Fibroblast of gingiva (primary cell): ENCODE measurements at places on chromosomes 11 and 22.

DNA sequence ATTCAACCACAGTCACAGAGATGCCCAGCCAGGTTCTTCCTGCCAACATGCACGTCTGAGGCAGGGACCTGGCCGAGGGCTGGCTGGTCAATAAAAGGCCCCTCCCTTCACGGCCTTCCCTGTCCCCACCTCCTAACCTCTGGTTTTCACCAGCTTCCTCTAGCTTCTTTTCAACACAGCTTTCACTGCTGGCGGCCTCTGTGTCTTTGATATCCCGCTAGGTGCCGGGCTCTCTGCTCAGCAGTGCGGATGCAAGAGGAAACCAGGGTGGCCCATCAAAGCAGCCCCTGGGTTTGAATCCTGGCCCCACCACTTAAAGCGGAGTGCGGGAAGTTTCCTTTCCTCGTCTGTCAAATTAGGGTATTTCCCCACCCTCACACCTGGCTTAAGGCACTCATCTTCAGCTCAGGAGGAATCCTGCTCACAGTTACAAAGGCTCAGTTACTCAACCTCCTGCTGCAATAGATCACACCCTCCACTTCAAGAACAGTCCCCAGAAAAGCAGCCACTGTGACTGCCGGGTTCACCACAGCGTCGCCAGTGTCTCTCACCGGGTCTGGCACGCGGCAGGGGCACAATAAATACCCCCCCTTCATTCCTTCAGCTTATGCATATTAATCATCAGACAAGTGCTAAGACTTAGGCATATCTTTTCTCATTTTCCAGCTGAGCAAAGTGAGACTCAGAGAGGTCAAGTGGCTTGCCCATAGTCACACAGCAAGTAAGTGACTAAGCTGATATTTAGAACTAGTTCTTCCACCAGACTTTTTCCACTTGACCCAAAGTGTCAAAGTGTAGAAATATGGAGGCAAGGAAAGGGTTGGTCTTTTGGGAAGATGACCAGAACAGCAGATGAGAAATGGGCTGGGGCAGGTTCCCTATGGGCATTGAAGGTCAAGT is 45.7 kb downstream of the TXN2 start:
- DNase-seq: no peak

DNA sequence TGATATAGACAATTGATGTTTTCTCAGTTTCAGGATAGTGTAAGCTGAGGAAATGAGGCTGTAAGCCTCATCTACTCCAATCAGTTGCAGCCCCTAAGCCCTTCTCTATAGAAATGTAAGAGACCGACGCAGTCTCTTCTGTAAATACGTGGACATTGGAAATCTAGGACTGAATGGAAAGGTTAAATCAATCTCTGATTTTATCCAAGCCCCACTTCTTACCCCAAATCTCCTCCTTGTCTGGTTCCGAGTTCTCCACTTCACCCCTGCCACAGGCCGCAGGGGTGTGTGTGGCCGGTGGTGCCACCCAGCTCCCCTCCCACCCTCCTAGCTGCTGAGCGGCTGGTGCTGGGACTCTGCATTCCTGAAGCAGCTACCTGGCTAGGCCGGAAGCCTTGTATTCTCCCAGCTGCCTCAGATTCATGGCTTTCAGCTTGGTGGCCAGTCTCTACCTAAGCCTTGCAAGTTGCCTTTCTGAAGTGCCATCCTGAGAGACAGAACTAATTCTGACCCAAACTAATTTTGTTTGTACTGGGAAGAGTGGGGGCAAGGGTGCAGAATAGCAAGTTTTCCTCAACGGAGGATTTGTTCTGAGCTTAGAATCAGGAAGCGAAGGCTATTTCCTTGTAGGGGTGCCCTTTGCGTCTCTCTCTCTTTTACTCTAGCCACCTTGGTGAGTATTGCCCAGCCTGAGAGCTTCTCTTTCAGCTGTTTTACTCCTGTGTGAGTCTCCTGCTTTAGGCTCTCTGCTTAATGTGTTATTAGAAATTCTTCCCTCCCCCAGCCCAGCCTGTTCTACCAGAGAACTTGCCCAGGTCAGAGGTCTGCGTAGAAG is 749 bp downstream of the VWA5A start:
- no peak for DNase-seq

- no peak for DNase-seq
Observed at GRCh38 chr11:2995031-2995561, 3.0 kb upstream of the NAP1L4 start.

- DNase-seq: no peak
Observed at GRCh38 chr11:135075740-135076139, 663.7 kb upstream of the B3GAT1 start.

GRCh38 chr11:69903211-69903610 is 84.0 kb upstream of the FGF3 start:
- no peak for DNase-seq

GRCh38 chr11:3959015-3959902 is 103.8 kb downstream of the STIM1 start:
- DNase-seq: peak; percentile 58

DNA sequence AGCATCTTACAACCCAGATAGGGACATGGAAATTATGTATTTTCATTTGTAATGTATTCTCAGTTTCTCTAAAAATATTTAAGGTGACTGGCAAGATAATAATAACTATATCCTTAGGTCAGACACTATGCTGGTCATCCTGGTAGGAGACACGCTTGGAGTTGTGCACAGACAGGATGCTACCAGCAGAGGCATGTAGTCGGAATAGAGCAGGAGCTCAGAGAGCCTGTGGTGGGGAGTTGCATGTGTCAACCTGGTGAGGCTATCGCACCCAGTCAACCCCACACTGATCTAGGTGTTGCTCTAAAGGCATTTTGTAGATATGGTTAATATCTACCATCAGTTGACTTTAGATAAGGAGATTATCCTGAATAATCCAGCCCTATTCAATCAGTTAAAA is 318.5 kb downstream of the MIAT start:
- no peak for DNase-seq

DNA sequence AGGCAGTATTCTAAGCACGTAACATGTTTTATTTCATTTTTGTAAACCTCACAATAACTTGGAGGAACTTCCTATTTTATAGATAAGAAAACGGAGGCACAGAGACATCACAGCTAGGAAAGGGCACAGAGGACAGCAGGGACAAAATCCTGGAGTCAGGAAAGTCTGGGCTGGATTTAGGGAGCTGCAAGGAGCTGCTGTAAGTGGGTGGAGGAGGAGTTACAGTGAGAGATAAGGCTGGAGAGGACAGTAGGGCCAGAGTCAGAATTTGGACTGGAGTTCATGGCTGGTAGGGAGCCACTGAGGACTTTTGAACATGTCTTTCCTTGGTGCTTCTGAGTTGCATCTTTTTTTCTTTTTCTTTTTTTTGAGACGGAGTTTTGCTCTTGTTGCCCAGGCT is 32.2 kb upstream of the PTPRJ start:
- no peak for DNase-seq

- no peak for DNase-seq
Observed at GRCh38 chr22:44486538-44486937, 11.5 kb downstream of the RTL6 start.

GRCh38 chr11:27310707-27311106 is 52.3 kb downstream of the CCDC34 start:
- DNase-seq: no peak

- DNase-seq: no peak
Observed at GRCh38 chr11:67525275-67525976, 2.2 kb upstream of the CABP2 start.

- DNase-seq: peak; percentile 30
Observed at GRCh38 chr11:28697920-28698827, 590.0 kb downstream of the METTL15 start.

GRCh38 chr11:64406221-64406946 is 47.4 kb downstream of the RPS6KA4 start:
- DNase-seq: no peak

- DNase-seq: no peak
Observed at GRCh38 chr11:111427471-111427912, 48.4 kb upstream of the POU2AF1 start.

DNA sequence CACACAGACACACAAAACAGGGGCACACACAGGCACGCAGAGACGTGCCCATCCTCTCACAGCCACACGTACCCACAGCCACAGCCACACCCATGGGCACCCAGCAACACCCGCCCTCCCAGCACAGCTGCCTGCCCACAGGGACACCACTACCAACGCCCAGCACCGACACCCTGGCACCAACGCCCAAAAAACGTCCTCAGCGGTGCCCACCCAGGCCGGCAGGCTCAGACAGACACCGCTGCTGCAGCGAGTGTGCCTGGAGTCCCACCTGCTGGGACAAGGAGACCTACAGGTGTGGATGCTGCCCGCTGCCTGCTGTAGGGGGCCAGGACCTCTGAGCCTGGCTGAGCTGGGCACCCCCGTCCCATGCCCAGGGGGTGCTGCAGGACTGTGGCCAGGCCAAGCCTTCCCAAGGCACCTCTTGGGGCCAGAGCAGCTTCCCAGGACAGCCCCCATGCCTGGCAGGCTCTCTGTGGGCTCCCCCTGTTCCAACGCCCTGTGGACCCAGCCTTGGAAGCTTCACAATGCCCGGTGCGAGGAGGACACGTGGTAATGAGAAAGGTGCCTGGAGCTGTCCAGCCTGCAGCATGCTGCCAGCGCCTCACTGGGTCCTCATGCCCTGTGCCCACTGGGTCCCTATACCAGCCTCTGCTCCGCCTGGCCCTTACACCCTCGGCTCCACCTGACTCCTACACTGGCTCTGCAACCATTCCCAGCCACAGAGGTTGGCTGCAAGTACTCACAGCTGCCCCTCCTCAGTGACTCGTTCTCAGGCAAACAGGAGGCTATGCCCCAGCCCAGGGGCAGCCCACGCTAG is 45.8 kb upstream of the TH start:
- no peak for DNase-seq

DNA sequence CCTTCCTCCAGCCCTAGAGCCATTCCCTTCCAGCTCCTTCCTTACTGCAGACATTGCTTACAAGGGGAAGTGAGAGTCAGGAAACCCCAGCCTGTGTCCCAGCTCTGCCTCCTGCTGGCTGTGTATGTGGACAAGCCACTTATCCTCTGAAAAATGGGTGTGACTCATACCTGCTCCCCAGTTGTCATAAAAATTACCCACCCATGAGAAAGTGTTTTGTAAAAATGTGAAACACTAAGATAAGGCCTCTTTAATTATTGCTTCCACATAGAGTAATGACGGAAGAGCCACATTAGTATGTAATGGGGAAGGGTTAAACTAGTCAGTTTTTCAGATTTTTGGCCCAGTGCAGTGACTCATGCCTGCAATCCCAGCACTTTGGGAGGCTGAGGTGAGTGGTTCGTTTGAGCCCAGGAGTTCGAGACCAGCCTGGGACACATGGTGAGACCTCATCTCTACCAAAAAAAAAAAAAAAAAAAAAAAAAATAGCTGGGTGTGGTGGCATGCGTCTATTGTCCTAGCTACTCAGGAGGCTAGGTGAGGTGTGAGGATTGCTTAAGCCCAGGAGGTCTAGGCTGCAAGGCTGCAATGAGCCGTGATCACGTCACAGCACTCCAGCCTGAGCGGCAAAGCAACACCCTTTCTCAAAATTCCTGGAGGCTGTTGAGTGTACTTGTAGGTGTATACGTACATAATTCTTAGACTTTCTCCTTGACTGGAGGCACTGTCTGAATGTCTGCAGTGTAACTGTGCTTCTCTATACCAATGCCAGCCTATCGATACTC is 84.9 kb downstream of the CTTN start:
- DNase-seq: peak; percentile 17

DNA sequence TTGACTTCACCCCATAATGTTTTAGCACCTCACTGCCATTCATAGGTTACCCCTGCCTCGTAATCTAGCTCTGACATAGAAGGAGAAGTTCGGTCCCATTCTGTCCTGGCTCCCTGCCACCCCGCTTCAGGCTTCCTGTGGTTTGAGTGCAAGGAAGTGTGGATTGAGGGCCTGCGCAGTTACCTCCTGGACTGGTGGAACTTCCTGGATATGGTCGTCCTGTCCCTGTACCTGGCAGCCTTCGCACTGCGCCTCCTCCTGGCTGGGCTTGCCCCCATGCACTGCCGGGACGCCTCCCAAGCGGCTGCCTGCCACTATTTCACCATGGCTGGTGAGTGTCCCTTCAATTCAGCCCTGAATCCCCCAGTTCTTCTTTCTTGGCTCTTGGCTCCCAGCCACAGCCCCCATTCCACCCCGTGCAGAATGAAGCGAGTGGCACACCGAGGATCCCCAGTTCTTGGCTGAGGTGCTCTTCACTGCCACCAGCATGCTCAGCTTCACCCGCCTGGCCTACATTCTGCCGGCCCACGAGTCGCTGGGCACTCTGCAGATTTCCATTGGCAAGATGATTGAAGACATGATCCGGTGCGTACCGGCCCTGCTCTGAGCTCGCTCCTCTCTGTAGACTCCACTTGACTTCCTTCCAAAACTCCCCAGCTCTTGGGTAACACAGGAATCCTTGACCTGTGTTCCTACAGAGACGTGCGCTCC is 15.4 kb downstream of the ART5 start:
- DNase-seq: no peak
